Head of caudate nucleus (tissue), 42 donors: ENCODE measurements at places on chromosomes 16 and 17.

DNA sequence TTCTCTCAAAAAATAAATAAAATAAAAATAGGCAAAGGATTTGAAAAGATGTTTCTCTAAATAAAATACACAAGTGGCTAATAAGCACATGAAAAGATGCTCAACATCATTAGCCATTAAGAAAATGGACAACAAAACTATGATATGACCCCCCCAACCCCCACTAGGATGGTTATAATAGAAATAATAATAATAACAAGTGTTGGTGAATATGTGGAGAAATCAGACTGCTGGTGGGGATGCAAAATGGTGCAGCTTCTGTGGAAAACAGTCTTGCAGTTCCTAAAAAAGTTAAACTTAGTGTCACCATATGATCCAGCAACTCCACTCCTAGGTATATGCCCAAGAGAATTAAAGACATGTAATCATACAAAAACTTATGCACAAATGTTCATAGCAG lies 9.0 kb upstream of the MYCBPAP start:
- no peak for DNase-seq

GRCh38 chr17:71163121-71163812 lies 957.6 kb upstream of the SOX9 start:
- DNase-seq, result no peak

DNA sequence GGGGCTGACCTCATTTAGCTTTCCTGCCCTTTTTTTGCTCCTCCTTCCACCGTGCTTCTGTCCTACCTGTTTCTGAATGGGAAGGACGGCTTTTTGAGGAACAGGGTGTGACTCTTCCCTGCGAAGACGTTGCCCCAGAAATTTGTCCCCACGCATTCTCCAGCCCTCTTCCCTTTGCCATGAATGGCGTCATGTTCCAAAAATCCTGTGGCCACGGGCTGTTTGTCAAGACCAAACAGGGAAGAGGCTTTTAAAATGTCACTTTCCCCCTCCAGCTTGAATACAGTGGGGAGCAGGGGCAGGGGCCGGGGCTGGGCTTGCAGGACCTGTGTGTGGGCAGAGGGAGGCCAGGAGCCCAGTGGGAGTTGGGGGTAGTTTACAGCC lies 13.9 kb downstream of the MPRIP start:
- DNase-seq, result peak; percentile 27

DNA sequence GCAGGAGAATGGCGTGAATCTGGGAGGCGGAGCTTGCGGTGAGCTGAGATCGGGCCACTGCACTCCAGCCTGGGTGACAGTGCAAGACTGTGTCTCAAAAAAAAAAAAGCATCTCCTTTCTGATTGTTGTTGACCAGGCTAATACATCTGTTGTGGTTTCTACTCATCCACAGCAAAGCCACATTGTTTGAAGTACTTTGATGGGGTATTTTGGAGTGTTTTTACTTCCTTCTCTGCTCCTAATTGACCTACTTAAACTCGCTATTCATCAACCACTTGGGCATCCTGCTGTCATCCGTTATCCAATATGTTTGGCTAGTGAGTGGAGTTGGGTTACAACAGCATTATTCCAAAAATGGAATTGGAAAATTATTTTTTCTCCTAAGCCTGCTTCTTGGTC lies 3.5 kb upstream of the CDC27 start:
- DNase-seq, result no peak

DNA sequence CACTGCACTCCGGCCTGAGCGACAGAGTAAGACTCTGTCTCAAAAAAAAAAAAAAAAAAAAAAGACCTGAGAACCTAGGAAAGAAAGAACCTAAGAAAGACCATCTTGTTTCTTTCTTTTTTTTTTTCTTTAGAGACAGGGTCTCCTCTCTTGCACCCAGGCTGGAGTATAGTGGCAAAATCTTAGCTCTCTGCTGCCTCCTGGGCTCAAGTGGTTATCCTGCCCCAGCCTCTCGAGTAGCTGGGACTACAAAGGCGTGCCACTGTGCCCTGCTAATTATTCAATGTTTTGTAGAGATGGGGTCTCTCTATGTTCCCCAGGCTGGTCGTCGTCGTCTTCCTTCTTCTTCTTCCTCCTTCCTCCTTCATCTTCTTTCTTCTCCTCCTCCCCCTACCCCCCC lies 7.8 kb upstream of the BIRC5 start:
- DNase-seq, result no peak

GRCh38 chr17:33847900-33848299 lies 407.2 kb upstream of the CCL2 start:
- DNase-seq, result no peak

DNA sequence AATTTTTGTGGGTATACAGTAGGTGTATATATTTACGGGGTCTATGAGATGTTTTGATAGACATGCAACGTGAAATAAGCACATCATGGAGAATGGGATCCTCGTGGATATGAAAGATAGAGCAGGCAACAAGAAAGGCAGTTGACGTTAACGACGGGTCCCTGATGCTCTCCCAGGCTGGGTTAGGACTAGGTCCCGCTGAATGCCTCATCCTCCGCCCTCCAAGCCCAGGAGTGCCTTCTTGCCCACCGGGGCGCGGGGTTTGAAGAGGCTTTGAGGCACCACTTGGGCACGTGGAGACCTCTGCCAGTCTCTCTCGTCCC lies 9.5 kb upstream of the ZFP90 start:
- no peak for DNase-seq

GRCh38 chr17:34163123-34163522 lies 92.0 kb upstream of the CCL2 start:
- no peak for DNase-seq

DNA sequence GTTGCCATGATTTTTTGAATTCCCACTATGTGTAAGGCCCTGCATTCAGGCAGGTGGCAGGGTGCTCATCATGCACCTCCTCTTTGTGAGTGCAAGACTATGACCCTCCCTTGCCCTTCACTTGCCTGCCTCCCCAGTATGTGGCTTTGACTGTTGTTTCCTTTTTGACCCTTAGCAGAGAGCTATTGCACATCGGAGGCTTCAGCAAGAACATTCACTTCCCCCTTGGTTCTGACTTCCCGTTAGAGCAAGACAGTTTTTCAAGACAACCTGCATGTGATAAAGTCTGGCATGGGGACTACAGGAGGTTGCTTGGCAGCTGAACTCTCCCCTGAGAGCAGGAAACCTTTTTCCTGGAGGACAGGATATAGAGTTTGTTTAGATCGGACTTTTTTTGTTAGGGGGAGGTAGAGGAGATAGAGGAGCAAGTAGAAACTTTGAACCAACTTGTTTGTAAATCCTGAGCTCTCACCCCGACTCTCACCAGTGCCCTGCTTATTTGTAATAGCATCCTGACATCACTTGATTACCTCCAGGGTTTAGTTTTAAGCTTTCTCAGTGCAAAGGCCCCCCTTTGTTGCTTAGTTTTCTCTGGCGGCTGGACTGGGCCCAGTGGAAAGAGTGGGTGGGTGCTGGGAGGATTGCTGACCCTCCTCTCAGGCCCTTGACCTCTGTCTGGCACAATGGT lies 34.3 kb downstream of the LIMD2 start:
- DNase-seq, result no peak

GRCh38 chr17:36117505-36118382 lies 14.1 kb downstream of the CCL4 start:
- DNase-seq, result no peak

- DNase-seq, result no peak
Observed at GRCh38 chr16:57503366-57503765, 17.1 kb upstream of the DOK4 start.

DNA sequence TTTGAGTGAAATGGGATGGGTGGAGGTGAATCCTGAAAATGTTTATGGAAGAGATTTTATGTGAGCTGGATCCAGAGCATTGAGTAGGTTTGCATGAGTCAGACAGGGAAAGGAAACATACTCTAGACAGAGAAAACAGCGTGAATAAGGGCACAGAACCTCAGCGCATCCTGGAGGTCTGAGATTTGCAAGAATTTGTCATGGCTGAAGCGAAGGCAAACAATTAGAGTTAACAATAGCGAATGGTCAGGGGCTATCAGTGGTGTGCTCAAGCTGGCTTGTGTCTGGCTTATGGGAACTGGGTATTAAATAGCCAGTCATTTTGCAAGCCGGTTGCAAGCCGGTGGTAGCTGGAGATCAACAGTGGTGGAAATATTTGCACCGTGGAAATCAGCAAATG lies 36.4 kb downstream of the MAP2K6 start:
- no peak for DNase-seq

GRCh38 chr17:69997332-69997731 lies 77.7 kb upstream of the KCNJ16 start:
- DNase-seq, result no peak

- no peak for DNase-seq
Observed at GRCh38 chr17:15268461-15268860, 3.3 kb upstream of the PMP22 start.

GRCh38 chr17:50180111-50180510 lies 14.3 kb downstream of the SGCA start:
- no peak for DNase-seq

- no peak for DNase-seq
Observed at GRCh38 chr16:88552815-88553214, 17.4 kb upstream of the ZC3H18 start.

GRCh38 chr16:1543085-1543896 lies 9.8 kb downstream of the TMEM204 start:
- DNase-seq, result peak; percentile 22
